ENCODE measurements at places on chromosomes 12 and 14. TPM values are rescaled to one million over a fixed set of nuclear protein-coding genes. Genes with fewer than 3 reads are reported as not detected.

Gene ANGEL1
- 8.0 TPM for total RNA-seq

Gene GPD1
- 0.17 TPM for total RNA-seq

Gene KRT83
- total RNA-seq: 7.2 TPM

Gene BIN2
- total RNA-seq: 0.17 TPM

Data from A549 treated with GW870086 at 1 μM for 4 hours (cell line).